ENCODE measurements at places on chromosomes 6 and 20. TPM values are rescaled to one million over a fixed set of nuclear protein-coding genes. Genes with fewer than 3 reads are reported as not detected.

GRCh38 chr6:37528541-37528940, 28.8 kb upstream of the CCDC167 start:
- DNase-seq = no peak

DNA sequence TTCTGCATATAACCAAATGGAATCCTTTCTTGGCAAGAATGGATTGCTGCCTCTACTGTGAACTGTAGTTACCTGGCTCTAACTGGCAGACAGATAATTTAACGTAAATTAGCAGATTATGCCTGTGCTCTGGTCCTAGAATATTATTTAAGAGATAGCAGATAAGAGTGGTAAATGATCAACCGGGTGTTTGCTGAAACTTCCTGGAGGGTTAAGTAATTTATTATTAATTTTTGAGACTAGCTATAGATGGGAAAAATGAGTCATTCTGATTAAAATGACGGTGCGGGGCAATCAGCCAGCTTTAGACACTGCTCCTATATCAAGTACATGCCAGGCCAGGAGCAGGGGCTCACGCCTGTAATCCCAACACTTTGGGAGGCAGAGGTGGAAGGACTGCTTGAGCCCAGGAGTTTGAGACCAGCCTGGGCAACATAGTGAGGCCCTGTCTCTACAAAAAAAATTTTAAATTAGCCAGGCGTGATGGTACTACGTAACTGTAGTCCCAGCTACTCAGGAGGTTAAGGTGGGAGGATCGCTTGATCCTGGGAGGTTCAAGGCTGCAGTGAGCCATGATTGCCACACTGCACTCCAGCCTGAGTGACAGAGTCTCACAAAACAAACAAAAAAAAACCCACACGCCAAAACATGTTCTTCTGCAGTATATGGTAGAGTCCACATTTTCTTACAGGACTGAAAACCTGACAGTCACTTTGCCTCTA, 22.6 kb downstream of the B4GALT5 start:
- no peak for DNase-seq

GRCh38 chr6:122735582-122735981, 43.9 kb upstream of the FABP7 start:
- peak; percentile 12 for DNase-seq

- DNase-seq = no peak
Observed at GRCh38 chr6:36977470-36977941, 8.5 kb downstream of the MTCH1 start.

DNA sequence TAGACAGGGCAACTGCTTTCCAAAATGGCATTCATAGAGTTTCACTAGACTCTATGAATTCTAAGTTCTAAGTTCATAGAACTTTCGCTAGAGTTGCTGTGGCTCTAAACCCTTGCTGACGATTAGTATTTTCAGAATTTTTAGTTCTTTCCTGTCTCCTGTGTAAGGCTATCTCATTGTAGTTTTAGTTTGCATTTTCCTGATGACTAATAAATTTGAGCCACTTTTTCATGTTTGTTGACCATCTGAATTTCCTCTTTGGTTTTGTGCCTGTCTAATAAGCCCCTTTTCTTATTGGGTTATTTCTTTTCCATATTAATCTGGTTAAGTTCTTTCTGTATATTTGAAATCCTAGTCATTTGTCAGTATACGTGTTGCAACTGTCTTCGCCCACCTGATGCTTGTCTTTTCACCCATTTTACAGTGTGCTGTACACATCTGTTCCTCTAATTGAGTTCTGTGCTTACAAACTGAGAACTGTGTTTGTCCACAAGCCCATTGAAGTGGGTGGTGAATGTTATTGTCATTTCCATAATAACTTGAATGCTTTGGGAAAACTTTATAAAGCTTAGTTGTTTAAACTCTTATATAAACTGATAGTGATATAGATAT, 177.7 kb upstream of the CDYL start:
- no peak for DNase-seq

GRCh38 chr6:24126586-24127192, 674 bp downstream of the NRSN1 start:
- DNase-seq = peak; percentile 12

The NKAIN2 gene
- under 0.01 TPM for total RNA-seq

The PNLDC1 gene
- total RNA-seq = not detected

The SIRPB1 gene
- total RNA-seq = 8.0 TPM

The SPO11 gene
- total RNA-seq = not detected
